Urinary bladder (tissue), 4 donors: ENCODE measurements at places on chromosomes 2 and 18. TPM values are rescaled to one million over a fixed set of nuclear protein-coding genes. Genes with fewer than 3 reads are reported as not detected.

GRCh38 chr18:25284281-25284680 is 67.7 kb downstream of the ZNF521 start:
- no peak for DNase-seq

GRCh38 chr2:51213826-51214225 is 181.9 kb upstream of the NRXN1 start:
- DNase-seq = no peak

GRCh38 chr2:38654528-38655381 is 11.2 kb upstream of the GALM start:
- DNase-seq = no peak

- DNase-seq = no peak
Measured at GRCh38 chr2:15818318-15818753, 122.0 kb upstream of the MYCN start.

GRCh38 chr18:50306944-50307343 is 19.5 kb upstream of the CXXC1 start:
- DNase-seq = no peak

GRCh38 chr18:22465859-22466457 is 48.2 kb upstream of the CTAGE1 start:
- no peak for DNase-seq

- no peak for DNase-seq
Measured at GRCh38 chr18:31269566-31269965, 48.4 kb upstream of the DSG1 start.

- no peak for DNase-seq
Measured at GRCh38 chr2:43905871-43906270, 67.1 kb downstream of the ABCG8 start.

- no peak for DNase-seq
Measured at GRCh38 chr18:65788373-65788772, 37.6 kb downstream of the CDH7 start.

- no peak for DNase-seq
Measured at GRCh38 chr18:35387152-35387571, 10.0 kb upstream of the ZNF396 start.

Gene ACAA2
- total RNA-seq = 45.4 TPM

Gene RGPD4
- total RNA-seq = 0.05 TPM

Gene VAMP5
- total RNA-seq = 8.0 TPM

Gene GREB1L
- 1.4 TPM for total RNA-seq

Gene GKN2
- total RNA-seq = not detected

Gene ASAP2
- total RNA-seq = 34.8 TPM

Gene KHK
- total RNA-seq = 1.7 TPM

Gene IL37
- total RNA-seq = not detected
